Progenitor cell of endocrine pancreas (in vitro differentiated cells): ENCODE measurements at places on chromosomes 4 and X.

DNA sequence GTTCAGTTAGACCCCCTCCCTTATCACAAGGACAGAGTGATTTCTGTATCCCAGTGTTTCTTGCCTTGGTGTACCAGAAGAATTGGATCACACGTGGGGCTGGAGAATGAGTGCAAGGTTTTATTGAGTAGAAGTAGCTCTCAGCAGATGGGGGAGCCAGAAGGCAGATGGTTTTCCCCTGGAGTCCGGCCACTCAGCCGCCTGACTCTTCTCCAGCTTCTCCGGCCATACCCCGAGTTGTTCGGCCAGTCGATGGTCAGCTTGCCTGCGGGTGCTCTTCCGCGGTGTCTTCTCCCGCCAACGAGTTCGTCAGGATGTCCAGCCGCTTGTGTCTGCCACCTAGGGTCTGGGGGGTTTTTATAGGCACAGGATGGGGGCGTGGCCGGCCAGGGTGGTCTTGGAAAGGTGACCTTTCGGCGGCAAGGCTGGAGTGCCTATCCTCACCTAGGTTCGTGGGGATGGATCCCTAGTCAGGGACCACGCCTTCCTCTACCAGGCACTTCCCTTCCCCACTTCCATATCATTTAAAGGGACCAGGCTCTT lies 14.5 kb downstream of the GAB1 start:
- DNase-seq = no peak

DNA sequence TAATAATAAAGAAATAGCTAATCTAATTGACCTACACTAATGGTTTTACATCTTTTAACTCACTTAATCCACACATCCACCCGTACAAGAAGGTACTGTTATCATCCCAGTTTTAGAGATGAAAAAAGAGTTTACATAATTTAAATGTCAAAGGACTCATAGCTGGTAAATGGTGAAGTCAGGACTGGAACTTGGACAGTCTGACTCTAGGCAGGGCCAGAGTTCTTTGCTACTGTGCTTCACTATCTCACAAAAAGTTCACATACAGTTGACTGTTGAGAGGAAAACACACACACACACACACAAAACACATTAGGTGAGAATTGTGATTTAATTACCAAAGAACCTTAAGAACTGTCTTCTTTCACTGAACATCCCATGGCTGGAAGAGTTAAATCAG lies 71.2 kb upstream of the PRSS48 start:
- no peak for DNase-seq

GRCh38 chr4:114727461-114727860 lies 128.9 kb downstream of the UGT8 start:
- DNase-seq = no peak

DNA sequence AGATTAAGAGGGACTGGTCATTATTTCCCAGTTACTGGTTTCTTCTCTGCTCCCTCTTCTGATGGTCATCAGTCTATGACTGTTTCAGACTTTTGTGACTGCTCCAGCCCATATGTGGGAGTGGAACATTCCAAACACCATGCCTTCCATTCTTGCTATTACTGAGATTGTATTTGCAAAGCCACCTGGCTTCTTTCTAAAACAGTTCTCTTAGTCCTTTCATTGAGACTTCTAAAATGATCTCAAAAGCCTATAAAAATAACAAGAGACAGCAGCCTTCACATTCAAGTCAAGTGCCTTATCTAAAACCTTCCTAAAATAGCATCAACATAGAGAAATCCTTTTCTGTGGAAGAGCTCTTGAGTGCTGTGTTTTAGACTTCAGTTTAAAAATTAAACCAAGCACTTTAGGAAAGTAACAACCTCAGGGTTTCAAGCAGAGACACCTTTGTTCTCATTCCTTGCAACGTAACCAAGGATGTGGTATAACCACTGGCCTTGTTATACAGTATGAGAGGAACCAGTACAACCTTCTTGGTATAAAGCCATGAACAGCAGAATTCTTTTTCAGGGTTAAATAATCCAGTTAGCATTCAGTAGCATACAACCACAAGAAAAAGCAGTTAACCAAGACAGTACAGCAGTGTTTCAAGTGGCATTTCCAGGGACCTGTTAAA lies 97.1 kb downstream of the NFKB1 start:
- DNase-seq = no peak

GRCh38 chrX:17030580-17031270 lies 84.3 kb downstream of the REPS2 start:
- no peak for DNase-seq

DNA sequence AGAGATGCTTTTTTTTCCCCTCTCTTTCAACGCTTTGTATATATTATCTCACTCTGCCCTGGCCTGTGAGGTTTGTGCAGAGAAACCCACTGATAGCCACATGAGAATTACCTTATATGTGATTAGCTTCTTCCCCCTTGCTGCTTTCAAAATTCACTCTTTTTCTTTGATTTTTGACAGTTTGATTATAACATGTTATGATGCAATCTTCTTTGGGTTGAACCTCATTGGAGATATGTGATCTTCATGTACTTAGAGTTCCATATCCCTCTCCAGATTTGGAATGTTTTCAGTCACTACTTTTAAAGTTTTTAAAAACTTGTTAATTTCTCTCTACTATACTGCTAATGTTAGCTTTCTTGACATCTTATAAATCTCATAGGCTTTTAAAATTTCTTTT lies 479.5 kb upstream of the AGA start:
- DNase-seq = no peak

DNA sequence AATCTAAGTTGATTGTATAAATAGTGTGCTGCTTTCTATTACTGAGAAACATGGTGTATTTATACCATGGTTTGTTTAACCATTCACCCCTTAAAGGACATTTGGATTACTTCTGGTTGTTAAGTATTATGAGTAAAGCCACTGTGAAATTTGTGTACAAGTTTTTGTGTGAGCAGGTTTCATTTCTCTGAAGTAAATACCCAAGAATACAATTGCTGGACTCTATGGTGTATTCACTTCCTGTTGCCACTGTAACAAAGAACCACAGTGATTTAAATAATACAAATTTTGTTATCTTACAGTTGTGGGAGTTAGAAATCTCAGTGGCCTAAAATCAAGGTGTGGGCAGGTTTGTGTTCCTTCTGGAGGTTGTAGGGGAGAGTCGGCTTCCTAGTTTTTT lies 869.6 kb downstream of the CCSER1 start:
- no peak for DNase-seq

DNA sequence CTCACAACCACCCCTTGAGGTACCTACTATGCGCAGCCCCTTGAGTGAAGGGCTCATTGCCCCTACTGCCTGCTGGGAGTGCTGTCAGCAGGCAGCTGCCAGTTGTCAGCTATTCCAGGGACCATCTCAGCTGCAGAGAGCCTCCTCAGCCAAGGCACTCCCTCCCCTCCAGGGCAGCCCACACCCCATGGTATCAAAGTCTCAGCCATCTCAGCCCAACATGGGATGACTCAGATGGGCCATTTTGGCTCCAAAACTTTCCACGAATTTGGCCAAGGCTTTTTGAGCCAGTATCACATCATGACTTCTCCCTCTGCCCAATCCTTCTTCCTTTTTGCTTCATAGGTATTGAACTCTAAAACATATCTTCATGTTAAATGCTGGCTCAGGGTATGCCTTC lies 61.4 kb upstream of the MAP3K15 start:
- no peak for DNase-seq

- DNase-seq = no peak
Observed at GRCh38 chrX:45138525-45138924, 62.2 kb downstream of the DIPK2B start.

DNA sequence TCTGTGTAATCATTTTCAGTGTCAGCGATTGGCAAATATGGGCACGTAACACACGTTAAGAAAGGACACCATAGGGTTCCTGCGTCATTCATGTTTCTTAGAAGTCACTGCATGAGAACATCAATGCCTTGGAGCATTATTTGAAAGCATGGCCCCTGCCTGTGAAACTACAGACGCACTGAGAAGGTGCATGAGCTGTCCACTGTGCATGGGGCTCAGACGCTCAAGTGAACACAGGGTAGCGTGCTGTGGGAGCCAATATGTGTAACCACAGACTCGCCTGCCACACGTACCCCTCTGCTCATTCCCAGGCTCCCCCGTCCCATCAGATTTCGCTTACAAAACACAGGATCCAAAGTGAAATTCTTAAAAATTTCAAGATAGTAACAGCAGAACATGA lies 6.5 kb downstream of the PPP2R2C start:
- peak; percentile 3 for DNase-seq
